ENCODE measurements at places on chromosomes 11 and 22. TPM values are rescaled to one million over a fixed set of nuclear protein-coding genes. Genes with fewer than 3 reads are reported as not detected.

- peaks cover 9% of the 10 kb centered on the region for H3K36me3 ChIP-seq
- no peak overlapping the region for H3K4me3 ChIP-seq
- DNase-seq: no peak
- H3K27ac ChIP-seq: no peak overlapping the region
- no peaks in the 10 kb centered on the region for H3K4me1 ChIP-seq
These were observed 130.2 kb downstream of the CEP164 start for GRCh38 chr11:117457835-117458234.

DNA sequence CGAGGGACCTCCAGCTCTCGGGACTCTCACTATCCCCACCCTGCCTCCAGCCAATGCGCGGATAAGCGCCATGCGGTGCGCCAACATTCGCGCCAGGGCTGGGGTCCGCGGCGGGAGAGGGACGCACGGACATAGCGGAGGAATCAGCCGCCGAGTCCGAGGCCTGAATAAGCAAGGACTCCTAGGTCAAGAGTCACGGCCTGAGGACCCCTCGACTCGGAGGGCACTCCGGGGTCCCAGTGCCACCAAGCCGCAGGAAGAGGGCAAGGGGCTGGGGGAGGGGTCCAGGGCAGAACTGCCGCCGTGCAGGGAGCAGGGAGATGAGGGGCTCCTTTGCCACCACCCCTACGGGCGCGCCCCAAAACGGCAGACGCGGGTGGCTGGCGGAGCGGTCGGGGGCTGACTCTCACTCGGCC lies 552 bp downstream of the DSCAML1 start:
- no peak overlapping the region for H3K27ac ChIP-seq
- DNase-seq: no peak
- peaks cover 90% of the 10 kb centered on the region for H3K27me3 ChIP-seq
- H3K4me1 ChIP-seq: no peaks in the 10 kb centered on the region
- H3K36me3 ChIP-seq: no peaks in the 10 kb centered on the region

DNA sequence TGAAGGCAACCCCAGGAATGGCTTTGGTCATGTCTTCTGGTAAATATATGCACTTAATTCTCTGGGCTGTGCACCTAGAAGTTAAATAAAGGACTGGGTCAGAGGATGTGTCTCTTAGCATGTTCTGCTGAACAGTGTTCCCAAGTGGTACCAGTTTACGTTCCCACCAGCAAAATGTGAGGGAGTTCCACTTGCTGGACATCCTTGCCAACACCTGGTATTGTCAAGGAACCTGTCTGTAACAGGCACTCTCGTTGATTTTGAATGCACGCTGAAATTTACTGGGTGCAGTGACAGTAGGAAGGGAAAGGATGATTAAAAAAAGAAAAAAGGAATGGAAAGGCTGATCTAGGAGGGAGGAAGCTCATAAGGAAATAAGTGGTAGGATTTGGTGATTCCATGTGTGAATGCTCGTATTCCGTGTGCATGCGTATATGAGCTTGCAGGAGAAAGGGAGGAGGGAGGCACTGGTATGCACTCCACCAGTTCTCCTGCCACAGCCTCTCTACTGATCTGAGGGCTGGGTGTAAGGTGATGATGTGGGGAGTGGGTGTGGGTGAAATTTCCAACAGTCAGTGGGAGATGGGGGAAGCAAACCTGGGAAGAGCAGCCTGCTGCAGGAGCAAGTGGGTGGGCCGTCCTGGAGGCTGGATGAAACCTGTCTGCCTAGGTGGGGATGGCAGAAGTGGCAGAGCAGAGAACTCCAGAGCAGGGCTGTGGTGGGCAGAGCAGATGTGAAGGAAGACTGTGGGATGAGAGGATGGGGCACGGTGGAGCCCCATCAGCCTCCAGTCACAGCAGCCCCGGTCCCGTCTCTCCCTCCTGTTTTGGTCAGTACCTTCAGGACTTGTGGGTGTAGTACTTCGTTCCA lies 15.0 kb downstream of the MED15 start:
- no peak overlapping the region for H3K4me3 ChIP-seq
- H3K36me3 ChIP-seq: no peaks in the 10 kb centered on the region
- DNase-seq: no peak

DNA sequence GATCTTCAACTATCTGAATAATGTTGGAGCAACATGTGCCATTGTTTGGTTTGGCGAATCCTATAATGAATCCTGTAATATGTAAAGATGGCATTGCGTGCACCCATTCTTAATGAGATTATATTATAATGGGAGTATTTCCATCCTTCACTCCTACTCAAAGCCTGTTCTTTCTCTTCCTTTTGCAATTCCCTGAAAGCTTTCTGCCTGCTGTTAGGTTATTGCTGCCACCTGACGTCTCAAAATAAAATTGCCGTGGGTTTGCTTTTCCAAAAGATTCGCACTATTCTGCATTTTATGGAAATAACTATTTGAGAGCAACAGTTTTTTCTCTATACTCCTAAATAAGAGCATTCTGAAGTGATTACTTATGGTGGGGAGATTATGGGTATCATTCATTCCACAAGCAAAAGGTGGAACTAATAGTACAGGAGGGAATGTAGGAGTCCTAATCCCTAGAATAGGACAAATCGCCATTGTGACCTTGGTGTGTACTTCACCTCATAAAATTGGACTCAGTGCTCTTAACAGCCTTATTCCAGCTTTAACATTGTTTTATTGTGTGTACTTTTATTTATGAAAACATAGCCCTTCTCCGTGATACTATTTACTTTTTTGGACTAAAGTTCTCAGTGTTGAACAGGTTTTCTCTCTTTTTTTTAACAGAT lies 69.6 kb upstream of the ALKBH3 start:
- no peak for DNase-seq
- no peaks in the 10 kb centered on the region for H3K4me1 ChIP-seq
- H3K36me3 ChIP-seq: peaks cover 14% of the 10 kb centered on the region

DNA sequence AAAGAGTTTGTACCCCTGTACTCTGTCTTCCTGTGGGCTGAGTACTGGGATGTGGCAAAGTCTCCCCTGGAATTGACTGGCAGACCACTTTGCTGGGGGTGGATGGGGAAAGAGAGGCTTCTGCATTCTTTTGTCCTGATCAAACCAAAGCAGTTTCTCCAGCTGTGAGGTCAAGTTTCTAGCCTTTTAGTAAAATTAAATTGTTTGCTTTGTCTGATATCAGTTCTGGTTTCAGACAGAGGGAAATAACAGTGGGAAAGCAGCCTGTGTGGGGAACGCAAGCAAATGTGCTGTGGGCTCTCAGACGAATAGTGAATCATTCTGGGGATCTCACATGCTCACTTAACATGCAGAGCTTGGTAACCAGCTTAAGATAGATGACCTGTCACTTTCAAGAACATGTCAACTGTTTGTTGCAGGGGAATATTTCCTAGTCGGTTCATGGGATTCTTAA lies 151.6 kb downstream of the FAT3 start:
- no peak overlapping the region for H3K27ac ChIP-seq
- H3K4me1 ChIP-seq: peaks cover 23% of the 10 kb centered on the region
- H3K36me3 ChIP-seq: no peaks in the 10 kb centered on the region
- no peaks in the 10 kb centered on the region for H3K27me3 ChIP-seq
- H3K4me3 ChIP-seq: no peak overlapping the region
- no peak for DNase-seq

C22orf15 gene
- total RNA-seq: 0.41 TPM

Measured in neural crest cell (in vitro differentiated cells).